Common myeloid progenitor, CD34-positive (primary cell): ENCODE measurements at places on chromosomes 5 and 9.

GRCh38 chr9:72129271-72130156 is 19.7 kb upstream of the GDA start:
- DNase-seq: no peak

GRCh38 chr5:143714629-143715028 is 97.3 kb upstream of the HMHB1 start:
- DNase-seq: no peak

GRCh38 chr5:57986761-57987341 is 473.0 kb downstream of the PLK2 start:
- no peak for DNase-seq

DNA sequence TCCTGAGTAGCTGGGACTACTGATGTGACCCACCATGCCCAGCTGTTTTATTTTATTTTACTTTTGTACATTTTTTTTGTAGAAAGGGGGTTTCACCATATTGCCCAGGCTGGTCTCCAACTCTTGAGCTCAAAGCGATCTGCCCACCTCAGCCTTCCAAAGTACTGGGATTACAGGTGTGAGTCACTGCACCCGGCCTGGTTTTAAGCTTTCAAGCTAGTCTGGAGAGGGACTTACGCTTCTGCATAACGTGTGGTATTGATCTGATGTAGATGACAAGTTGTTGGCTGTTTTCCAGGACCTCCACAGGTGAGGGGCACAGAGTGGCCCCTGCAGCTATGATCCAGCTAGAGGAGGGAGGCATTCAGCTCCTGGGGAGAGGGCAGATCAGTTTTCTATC is 6.8 kb upstream of the CCL21 start:
- no peak for DNase-seq

DNA sequence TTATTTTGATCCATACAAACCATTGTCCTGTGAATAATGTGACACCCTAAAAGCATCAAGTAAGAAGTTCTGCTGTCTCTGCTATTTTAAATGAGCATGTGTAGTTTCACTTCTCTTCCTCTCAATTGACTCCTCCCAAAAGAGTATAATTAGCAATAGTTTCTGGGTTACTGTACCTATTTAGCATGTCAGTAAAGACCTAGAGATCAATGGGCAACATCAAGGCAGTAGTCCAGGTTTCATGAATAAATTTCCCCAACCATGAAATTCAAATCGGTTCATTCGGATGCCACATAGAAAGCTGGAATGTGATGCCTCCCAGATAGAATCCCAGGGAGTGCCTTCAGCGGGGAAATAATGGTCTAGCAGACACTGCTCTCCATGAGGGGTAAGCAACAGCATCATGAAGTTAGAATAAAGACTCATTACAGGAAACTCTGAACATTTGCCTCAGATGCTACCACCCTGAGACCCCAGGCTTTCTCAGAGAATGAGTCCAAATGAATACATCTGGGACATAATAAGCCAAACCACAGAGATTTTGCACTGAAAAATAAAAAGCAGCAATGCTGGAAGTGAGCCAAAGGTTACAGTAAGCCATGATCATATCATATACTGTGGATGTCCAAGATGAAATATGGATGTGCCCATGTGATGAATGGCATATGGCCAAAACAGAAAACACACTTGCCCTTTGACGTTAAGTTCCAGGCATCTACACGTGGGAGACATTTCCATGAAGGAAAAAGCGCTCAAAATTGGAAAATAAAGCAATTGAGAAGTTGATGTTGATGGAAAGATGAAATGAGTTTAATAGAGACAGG is 1107.0 kb upstream of the SEMA6A start:
- no peak for DNase-seq

DNA sequence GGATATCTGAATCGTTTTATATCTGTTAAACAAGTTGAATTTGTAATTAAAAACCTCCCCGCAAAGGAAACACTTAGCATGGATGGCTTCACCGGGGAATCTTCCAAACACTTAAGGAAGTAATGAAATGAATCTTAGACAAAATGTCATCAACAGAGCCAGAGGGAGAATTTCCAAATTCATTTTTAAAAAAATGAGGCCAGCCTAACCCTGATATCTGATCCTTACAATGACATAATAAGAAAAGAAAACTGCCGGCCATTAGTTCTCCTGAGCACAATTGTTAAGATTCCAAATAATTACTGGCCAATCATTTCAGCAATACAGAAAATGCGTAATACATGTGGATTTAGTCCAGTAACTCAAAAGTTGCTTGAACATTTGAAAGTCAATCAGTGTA is 6.1 kb upstream of the KIF12 start:
- DNase-seq: no peak

- DNase-seq: no peak
Measured at GRCh38 chr9:130110166-130110565, 56.5 kb downstream of the GPR107 start.

GRCh38 chr5:91528831-91529230 is 145.7 kb upstream of the ARRDC3 start:
- no peak for DNase-seq

DNA sequence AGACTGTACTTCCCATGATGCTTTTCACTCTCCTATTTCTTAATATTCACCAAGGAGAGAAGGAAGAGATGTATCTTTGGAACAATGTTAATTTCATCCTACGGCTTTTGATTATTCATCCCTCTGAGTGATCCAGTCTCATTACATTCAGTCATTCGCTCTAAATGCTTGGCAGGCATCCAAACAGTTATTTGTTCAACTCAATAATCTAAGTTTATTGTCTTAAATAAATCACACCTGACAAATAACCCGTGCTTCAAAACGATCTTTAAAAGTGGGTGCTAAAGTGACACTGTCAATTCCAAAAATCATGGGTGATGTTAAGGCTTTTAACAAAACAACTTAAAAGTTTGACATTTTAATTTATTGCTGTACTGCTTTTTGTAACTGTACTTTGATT is 233.1 kb downstream of the RASEF start:
- no peak for DNase-seq

DNA sequence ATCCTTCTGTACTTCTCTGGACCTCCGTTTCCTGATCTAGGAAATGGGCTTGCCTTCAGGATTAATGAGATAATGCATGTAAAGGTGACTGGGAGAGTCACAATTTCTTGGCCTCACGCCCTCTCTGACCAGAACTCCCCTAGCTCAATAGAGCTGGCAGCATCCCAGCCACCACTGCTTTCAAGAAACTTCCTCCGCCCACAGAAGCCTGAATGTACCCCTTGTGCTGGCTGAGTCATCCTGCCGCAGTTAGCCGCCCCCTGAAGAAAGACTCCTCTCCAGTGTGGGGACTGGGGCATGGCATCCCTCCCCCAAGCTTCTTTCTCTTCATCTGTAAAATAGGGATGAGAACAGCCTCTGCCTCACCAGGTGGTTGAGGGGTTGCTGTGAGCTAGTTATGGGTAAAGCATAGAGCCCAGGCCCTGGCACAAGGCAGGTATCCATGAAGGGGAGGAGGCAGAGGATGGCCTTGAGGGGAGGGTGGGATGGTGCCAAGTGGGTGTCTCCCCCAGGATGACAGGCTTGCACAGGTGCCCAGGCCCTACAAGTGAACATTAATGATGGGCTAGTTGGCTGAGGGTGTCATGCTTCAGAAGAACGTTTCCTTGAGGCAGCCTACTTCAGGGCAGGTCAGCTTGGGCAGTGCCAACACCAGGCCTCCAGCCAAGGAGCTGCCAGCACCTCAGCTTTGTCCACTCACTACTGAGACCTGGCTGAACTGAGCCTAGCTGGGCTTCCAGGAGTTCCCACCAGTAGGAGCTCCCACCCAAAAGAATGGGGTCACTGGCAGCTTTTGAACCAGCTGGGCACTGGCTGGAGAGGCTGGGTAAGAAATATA is 3.4 kb downstream of the PDLIM4 start:
- peak; percentile 91 for DNase-seq

GRCh38 chr9:126125177-126125576 is 201.5 kb upstream of the MVB12B start:
- DNase-seq: no peak

DNA sequence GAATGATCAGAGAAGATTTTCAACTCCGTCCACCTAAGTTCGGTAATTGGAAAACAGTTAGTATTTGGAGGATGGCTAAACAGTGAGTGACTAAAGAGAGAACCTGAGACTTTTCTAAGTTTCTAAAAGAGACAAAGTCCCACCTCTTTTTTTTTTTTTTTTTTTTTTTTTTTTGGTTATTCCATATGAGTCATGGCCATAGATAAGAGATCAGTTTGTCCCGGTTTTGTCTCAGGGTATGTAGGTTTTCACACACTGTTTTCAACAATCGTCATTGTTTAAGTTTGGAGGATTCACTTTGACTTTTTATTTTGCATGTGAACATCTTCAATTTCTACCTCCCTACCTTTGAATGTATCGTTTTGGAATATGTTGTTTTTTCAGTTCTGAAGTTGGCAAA is 85.9 kb downstream of the NTRK2 start:
- DNase-seq: no peak

- DNase-seq: no peak
Measured at GRCh38 chr5:172303572-172304335, 20.2 kb upstream of the UBTD2 start.

GRCh38 chr5:40235471-40236400 is 444.0 kb upstream of the PTGER4 start:
- DNase-seq: no peak

GRCh38 chr9:34550681-34551270 is 28.0 kb upstream of the ENHO start:
- no peak for DNase-seq

DNA sequence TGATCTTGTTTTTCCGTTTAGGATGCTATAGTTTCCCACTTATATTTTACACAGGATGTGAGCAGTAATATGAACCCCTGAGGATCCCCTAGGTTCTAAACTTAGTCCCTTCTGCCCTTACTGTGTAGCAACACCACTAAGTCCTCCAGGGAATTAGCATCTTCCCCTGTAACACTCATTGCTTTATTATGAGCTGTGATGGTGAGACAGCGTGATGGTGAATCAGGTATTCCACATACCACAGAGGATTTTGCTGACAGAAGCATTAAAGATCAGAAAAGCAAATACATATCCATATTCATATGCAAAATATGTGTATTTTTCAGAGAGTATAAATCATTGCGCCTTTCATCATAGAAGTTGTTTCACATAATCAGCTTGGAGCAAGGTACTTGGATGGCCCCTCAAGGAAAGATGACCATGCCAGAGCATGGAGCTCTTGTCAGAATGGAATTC is 317.0 kb downstream of the ICE1 start:
- no peak for DNase-seq

- no peak for DNase-seq
Measured at GRCh38 chr9:137969685-137970084, 92.1 kb downstream of the CACNA1B start.

GRCh38 chr5:173663352-173664153 is 47.1 kb upstream of the BOD1 start:
- no peak for DNase-seq

DNA sequence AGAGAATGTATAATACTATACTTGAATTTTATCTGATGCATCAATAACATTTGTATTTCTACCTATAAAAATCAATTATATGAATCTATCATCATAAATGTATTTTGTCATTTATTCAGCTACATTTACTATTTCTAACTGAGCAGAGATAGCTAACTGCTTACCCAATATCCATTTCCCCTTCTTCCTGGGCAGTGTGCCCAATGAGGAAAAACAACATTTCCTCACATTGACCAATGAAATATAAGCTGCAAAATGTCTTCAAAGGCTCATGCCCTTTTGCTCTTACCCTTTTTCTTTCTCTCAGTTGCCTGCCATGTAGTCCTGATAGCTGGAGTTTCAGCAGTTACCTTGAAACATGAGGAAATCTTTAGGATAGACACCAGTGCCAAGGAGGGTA is 385.8 kb upstream of the PCSK5 start:
- no peak for DNase-seq

DNA sequence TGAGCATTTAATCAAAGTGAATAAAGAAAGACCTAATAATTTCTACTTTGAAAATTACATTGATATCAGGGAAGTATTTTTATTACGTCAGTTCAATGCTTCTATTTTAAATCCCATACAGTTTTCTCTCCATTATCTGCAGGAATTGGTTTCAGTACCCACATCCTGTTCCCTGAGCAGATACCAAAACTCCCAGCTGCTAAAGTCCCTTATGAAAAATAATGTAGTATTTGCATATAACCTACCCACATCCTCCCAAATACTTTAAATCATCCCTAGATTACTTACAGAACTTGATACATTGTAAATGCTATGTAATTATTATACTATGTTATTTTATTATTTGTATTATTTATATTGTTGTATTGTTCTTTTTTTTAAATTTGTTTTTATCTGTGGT is 125.4 kb upstream of the MINAR2 start:
- DNase-seq: peak; percentile 50

DNA sequence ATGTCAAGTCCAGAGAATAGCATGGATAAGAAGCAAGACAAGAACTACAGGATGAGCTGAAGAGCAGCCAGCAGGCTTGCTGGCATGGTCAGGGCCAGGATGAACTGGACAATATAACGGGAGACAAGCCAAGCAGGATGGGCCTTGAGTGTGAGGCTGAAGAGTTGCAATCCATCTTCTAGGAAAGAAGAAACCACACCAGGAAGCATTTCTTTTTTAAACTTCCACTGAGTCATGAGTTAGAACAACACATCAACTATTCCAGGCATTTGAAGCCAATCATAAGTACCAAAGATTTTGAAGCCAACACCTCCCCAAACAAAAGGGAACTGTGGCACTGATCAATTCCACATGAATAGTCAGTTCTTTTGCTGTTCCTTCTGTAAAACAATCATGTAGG is 27.3 kb downstream of the SLC31A2 start:
- DNase-seq: no peak

DNA sequence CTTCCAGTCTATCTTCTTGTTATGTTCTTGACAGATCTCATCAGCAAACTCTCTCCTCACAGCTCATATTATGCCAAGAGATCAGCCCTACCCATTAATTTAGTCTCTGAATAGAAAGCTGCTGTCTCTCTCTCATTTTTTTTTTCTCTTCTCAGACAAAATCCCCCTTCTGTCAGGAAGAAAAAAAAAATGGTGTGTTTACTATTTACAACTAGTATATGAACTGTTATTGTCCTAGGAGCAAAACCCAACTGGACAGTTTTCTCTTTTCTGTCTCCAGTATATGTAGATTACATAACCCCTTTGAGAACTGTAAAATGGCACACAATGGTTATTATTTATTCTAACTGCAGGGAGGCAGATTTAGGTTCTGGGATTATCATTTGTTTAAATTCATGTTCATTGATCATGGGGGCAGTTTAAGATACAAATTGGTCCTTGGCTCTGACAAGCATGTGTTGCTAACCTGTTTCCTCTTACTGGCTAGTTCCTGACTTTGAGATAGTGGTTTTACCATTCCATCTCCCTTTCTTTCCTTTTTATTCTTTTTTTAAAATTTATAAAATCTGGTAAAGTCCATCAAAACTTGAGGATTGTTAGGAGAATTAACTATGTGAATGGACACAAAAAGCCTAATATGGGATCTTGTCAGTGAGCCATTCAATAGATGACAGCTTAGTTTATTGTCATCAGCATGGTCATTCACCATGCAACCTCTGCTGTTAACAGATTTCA is 210.0 kb upstream of the PAPPA start:
- DNase-seq: no peak

- DNase-seq: no peak
Measured at GRCh38 chr5:32100230-32100629, 73.9 kb downstream of the GOLPH3 start.
